Activated CD8-positive, alpha-beta memory T cell treated with anti-CD3 and anti-CD28 coated beads for 4 hours (primary cell): ENCODE measurements at places on chromosomes 7 and 10.

DNA sequence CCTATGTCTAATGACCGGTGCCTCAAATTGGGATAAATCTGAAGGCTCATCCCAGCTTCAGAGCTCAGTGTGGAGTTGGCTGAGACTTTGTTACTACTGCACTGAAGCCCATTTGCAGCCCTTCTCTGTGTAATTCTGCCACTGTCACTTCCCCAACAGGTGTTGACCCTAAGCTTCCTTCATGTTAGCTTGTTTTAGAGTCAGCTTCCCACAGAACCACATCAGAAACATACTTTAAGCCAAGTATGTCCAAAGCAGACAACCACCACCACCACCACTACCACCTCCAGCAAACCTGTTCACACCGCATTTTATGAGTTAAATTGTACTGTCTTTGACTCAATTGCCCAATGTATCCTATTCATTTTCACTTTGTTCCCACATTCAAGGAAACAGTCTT lies 25.2 kb upstream of the GNAT3 start:
- no peak for DNase-seq

GRCh38 chr10:93819520-93819919 lies 61.8 kb downstream of the LGI1 start:
- no peak for DNase-seq

- DNase-seq, result no peak
These were observed 32.2 kb downstream of the DNAJB12 start for GRCh38 chr10:72322280-72323058.

DNA sequence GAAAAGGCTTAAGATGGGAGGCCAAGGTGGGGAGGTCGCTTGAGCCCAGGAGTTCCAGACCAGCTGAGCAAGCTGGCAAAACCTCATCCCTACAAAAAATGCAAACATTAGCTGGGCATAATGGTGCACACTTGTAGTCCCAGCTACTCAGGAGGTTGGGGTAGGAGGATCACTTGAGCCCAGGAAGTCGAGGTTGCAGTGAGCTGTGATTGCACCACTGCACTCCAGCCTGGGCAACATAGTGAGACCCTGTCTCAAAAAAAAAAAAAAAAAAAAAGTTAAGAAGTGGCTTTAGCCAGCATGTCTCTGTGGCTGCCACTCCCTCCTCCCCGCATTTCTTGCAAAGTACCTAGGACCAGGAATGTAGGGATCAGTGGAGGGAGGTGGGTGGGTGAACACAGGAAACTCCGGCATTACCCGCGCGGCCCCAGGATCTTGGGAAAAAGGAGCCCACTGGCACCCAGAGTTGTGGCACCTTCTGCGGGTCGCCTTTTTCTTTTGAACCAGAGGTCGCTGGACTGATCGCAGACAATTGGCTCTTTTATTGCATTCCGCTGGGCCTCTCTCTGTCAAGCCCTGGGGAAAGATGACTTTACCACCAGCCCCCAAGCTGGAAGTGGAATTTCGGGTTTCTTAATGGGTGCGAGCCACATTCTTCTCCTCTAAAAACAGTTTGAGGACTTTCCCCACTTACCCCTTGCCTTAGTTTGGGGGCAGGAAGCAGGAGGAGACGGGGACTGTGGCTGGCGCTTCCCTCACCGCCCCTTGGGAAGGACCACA lies 3.5 kb downstream of the VGF start:
- no peak for DNase-seq

DNA sequence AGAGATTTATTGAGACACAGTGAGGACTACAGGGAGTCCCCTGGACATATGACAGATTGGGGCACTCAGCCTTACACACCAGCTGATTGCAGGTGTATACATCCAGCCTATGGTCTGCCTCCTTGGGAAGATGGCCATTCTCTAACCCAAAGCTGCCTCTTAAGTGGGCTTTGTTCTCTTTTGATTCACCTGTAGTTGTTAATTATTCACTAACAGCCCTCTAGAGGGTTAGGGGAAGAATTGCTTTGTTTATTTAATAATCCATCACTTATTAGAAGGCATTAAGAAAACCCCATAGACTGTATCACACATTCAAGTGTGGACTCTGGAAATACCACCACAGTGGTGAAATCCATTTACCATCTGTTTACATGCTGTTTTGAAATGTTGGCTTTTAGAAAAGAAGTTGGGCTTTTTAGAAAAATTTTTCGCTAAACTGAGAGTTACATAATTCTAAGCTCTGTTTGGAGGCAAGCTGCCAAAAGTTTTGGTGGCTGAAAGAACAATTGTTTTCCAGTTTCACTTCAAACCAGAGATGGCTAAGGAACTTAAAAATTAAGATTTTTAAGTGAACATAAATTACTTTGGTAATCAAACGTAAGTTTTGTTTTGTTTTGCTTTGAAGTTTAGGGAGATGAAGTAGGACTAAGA lies 379.1 kb downstream of the ADRA2A start:
- no peak for DNase-seq

- no peak for DNase-seq
These were observed 598 bp downstream of the JAZF1 start for GRCh38 chr7:28180031-28180363.

GRCh38 chr10:28202941-28203352 lies 99.9 kb downstream of the MPP7 start:
- DNase-seq, result no peak
